ENCODE measurements at places on chromosomes 6 and 20.
A peak's percentile ranks its signal among the peaks of the same experiment; 100 is the strongest.

- DNase-seq: no peak
Measured at GRCh38 chr6:73667798-73668197, 14.0 kb upstream of the SLC17A5 start.

DNA sequence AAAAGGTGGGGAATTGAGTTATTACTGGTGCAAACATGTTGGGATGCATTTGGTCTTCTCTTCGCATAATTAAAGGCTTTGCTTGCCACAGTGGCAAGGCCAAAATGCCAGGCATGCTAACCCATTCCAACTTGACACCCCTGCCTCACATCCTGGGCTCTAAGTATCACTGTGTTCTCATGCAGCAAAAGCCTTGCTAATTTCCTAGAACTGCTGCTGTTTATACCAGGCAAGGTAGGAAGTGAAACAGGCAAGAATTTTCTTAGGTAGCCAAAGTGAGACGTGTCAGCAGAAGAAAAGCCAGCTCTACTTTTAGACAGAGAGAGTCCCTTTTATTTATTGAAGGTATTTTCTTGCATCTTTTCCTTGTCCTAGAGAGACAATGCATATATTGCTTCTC lies 41.2 kb downstream of the LYRM2 start:
- DNase-seq: no peak

DNA sequence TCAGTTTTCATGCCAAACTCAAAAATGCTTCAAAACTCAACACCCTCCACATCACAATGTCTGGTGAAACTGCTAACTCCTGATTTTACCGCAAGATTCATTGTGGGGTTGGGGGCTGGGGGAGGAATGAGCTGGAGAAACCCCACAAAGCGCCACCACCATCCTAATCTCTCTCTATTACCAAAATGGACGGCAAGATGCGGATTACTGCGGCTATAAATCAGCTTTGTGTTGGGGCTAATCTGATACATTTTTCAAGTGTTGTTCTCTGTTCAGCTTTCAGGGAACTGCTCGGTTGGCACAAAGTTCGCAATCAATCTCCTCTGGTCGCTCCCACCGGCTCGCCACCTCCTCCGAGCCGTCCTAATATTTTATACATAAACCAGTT lies 83.7 kb downstream of the TMEM242 start:
- no peak for DNase-seq

DNA sequence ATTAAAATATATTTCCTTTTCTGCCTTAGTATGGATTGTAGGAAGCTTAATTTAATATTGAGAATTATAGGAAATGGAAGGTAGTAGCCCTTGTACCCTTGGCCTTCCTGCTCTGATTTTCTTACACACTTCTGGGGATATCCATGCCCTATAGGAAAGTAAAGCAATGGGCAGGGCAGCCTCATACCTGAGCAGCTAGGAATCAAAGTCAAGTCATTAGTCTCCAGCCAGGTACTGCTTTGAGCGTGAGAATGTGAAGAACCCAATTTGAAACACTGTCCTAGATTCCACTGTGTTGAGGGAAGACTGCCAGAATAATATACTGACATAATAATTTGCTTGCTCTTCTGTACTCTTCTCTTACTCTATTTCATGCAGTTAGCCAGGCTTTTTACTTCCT lies 51.0 kb upstream of the L3MBTL3 start:
- no peak for DNase-seq

- DNase-seq: no peak
Measured at GRCh38 chr20:39588148-39588757, 626.1 kb downstream of the DHX35 start.

DNA sequence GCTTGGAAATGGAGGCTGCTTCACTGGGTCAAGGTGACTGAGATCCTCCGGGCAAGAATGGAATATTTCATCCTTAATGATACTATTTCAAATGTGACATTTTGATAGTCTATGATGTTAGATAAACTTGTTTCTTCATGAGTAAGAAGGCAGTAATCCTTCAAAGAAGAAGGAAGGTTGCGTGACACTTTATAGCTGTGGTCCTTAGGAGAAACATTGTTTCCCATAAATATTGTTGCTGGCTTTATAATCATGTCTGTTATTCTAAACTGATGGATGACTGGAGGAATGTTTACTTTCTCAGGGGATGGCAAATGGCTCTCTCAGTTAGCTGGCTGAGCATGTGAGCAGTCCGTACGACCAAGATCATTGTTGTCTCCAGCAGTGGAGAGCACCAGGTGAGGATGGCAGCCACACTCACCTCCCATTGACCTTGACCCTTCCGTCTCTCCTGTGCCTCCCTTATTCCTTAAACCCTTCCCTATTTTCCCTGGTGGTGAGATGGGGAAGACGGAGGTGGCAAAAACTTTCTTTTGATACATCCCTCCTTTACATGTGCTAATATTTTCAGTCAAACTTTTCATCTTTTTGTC lies 171.2 kb upstream of the OLIG3 start:
- no peak for DNase-seq

DNA sequence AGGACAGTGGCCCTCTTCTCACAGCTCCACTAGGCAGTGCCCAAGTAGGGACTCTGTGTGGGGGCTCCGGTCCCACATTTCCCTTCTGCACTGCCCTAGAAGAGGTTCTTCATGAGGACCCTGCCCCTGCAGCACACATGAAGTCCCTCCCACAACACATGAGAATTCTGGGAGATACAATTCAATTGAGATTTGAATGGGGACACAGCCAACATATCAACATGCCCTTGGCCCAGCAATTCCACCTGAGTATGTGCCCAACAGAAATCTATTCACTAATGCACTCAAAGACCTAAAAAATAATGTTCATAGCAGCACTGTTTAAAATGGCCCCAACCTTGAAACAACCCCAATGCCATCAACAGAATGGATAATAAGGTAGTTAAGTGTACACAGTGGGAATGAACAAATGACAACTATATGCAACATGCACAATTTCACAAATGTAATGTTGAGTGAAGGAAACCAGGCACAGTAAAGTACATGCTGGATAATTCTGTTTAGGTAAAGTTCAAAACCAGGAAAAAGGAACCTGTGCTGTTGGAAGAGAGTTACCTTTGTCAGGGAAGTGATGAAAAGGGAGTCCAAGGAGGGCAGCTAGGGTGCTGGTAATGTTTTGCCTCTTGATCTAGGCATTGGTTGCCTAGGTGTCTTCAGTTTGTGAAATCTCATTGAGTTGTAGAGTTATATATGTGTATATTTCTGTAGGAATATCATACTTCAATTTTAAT lies 16.1 kb downstream of the ISM1 start:
- DNase-seq: no peak

DNA sequence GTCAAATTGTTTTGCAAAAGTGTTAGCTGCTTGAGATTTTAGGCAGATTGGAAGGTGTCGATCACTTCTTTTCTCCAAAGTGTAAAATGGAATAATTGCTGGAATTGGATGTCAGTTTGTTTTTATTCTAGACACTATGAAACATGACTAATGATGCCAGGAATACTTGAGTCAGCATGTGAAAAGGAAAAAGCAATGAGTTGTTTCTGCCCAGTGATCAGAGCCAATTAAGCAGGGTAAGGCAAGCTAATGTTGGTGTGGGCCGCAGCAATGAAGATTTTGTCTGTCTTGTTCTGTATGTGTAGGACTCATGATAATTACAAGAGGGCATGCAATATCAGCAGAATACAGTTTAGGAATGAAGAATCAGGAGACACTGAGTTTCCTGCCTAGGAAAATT lies 110.3 kb downstream of the CARMIL1 start:
- DNase-seq: no peak

- DNase-seq: no peak
Measured at GRCh38 chr6:44086931-44087574, 40.2 kb downstream of the MRPL14 start.

GRCh38 chr6:8983202-8983688 lies 547.9 kb upstream of the SLC35B3 start:
- peak; percentile 1 for DNase-seq

DNA sequence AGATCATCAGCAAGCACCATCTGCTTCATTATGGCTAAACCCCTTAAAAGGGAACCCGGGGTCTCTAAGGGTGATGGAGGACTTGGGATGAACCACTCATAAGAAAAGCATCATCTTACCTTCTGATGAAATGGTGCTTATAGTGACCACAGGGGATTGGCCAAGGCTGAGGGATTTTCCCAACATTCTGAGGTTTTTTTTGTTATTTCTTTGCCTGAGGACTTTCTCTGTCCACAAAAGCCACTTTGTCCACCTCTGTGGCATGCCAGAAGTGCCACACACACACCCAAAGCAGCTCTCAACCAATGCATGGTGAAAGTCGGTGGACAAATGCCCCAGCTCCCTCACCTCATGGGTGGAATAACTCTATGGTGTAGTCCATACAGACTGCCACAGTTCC lies 79.3 kb upstream of the TOP1 start:
- no peak for DNase-seq
